ENCODE measurements at places on chromosomes 3 and 15. TPM values are rescaled to one million over a fixed set of nuclear protein-coding genes. Genes with fewer than 3 reads are reported as not detected.

GRCh38 chr3:127289706-127290575 lies 2.1 kb upstream of the PRR20G start:
- ATAC-seq, result no peak

DNA sequence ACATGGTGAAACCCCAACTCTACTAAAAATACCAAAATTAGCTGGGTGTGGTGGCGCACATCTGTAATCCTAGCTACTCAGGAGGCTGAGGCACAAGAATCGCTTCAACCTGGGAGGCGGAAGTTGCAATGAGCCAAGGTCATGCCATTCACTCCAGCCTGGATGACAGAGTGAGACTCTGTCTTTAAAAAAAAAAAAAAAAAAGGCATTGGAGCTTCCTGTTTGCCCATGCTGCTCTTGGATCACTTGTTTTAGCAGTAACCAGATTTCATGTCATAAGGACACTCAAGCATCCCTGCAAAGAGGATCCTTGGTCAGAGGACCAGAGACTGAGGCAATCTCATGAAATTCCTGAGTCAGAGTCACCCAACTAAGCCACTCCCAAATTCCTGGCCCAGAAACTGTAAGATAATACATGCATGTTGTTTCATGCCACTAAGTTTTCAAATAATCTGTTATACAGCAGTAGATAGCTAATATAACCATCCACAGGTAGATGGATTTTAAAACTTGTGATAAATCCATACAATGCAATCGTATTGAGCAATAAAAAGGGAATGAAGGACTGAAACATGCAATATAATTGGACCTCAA lies 82.0 kb upstream of the XXYLT1 start:
- peak; percentile 51 for ATAC-seq

The CPLX3 gene
- 0.32 TPM for total RNA-seq

GRCh38 chr3:97928986-97929385 lies 43.2 kb downstream of the RIOX2 start:
- ATAC-seq, result no peak

DNA sequence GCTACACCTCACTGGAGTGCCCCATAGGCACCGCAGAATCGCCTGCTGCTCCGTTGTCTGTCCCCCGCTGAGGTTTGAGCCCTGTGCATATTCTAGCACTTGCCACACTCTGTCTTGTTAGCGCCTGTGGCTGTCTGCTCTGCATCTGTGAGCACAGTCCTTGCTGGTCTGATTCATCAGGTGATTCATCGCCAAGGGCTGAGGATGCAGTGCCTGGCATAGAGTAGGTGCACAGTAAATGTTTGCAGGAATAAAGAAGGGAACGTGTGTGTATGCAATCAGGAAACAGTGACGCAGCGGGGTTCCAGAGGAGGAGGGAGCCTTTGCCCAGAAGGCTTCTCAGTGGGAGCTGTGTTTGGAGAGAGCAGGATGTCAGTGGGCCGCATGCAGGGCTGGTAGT lies 124.0 kb upstream of the PLXNA1 start:
- ATAC-seq, result peak; percentile 98

DNA sequence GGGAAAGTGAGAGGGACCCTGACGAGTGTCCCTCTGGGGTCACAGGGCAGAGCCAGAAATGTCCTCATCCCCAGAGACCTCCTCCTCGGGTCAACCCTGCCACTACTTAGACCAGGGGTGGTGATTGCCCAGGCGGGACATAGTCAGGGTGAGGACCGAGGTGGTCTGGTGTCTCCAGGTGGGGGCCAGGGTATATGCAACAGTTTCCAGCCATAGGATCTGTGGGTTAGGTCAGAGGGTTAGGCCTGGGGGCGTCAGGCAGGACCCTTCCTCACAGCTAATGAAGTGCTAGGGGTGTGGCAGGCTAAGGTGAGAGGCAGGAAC lies 22.3 kb upstream of the FBLN2 start:
- ATAC-seq, result no peak

The IRAK2 gene
- 2.1 TPM for total RNA-seq

The ZDHHC3 gene
- total RNA-seq, result 56.6 TPM

The CSPG5 gene
- total RNA-seq, result 0.86 TPM

The PTX3 gene
- total RNA-seq, result 28.9 TPM

- ATAC-seq, result peak; percentile 22
Observed at GRCh38 chr3:67292356-67293121, 294.4 kb downstream of the KBTBD8 start.

The FSTL1 gene
- 327 TPM for total RNA-seq

The RHOV gene
- total RNA-seq, result 1.7 TPM

DNA sequence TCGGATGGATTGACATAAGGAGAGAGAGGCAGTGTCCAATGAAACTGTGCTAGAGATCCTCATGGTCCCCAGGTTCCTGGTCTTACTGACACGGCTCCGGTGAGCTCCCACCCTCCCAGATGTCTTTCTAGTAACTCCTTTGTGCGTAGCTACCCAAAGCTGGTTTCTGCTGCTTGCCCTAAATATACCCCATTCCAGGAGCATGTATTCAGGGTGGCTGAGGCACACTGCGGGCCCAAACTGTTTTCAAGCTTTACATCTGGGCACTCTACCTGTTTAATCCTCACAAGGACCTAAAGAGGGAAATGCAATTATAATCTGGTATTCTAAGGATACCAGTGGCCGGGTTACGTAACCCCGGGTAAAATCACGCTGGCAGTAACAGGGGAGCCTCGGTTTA lies 161.2 kb upstream of the NSMCE3 start:
- no peak for ATAC-seq

DNA sequence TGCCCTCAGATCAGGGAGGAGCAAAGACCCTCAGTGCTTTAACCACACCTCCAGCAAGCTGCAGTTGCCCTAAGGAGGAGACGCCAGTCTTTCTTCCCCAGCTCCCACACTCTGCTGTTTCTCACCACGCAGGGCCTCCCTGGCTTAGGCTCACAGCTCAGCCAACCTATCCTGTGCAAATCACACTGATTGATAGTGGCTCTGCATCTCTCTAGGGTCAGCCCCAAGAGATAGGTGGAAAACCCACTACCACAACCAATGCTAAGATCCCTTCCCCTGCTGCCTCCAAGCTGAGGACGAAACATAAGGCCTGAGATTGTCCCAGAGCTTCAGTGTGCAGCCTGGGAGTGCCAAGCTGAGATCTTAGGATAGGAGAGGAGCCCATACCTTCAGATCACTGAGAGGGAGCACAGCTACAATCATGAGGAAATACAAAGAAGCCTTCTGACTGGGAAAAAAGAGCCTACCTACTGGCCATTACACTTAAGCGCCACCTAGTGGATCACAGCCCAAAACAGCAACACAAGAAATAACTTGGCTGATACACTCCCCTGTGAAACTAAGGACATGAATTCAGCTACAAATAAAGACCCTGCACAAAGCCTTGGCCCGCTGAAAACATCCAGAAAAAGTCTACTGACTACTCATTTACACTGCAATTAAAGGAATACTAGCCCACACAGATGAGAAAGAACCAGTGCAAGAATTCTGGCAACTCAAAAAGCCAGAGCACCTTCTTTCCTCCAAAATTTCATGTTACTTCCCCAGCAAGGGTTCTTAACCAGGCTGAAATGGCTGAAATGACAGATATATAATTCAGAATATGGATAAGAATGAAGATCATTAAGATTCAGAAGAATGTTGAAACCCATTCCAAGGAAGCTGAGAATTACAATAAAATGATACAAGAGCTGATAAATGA lies 271.5 kb upstream of the DCBLD2 start:
- peak; percentile 83 for ATAC-seq

DNA sequence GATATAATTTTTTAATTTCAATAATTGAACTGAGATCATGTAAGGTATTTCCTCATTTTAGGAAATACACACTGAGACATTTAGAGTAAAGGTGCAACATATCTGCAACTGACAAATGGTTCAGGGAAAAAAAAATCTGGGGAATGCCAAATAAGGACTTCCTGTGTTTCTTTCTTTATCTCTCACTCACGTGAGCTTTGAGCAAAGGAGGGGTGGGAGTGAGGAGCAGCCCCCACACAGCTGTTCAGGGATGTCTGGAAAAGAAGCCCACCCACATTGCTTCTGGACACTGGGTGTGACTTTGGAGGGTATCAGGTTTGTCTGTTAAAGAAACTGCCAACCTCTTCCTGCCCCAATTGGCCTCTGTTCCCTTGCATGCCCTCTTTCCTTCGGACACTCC lies 5.6 kb upstream of the TP63 start:
- no peak for ATAC-seq

DNA sequence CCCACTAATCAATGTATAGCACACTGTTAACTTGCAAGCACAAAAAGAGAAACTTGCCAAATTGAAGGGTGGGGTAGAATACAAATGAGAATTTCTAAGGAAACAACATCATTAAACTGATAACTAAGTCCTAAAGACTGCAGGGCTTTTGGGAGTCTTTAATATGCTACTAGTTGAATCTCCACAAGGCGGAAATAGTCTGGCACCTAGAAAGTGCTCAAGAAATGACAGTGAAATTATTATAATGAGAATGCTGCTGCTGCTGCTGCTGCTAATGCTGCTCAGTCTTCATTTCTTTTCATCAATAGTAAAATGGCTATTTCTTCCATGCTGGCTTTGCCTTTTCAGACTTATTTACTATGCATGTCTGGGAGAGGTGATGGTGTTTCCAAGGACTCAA lies 91.8 kb downstream of the BTD start:
- no peak for ATAC-seq

GRCh38 chr15:78751602-78751979 lies 59.7 kb downstream of the ADAMTS7 start:
- no peak for ATAC-seq

DNA sequence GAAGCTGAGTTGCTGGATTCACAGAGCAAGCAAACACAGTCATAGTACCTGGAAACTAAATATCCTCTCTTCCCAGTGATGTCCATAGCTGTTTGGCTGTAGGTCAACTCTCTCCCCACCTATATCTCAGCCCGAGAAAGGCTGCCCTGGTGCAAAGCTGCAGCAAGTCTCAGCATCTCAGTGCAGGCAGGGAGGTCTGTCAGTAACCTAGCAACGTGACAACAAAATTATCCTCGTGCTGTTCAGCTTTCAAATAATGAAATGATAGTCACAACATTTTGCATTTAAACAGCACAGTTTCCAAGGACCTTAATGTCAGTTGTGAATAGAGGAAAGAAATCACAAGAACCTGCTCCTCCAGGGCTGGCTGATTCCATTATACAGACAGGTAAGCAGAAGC lies 83.6 kb downstream of the CHST2 start:
- no peak for ATAC-seq

DNA sequence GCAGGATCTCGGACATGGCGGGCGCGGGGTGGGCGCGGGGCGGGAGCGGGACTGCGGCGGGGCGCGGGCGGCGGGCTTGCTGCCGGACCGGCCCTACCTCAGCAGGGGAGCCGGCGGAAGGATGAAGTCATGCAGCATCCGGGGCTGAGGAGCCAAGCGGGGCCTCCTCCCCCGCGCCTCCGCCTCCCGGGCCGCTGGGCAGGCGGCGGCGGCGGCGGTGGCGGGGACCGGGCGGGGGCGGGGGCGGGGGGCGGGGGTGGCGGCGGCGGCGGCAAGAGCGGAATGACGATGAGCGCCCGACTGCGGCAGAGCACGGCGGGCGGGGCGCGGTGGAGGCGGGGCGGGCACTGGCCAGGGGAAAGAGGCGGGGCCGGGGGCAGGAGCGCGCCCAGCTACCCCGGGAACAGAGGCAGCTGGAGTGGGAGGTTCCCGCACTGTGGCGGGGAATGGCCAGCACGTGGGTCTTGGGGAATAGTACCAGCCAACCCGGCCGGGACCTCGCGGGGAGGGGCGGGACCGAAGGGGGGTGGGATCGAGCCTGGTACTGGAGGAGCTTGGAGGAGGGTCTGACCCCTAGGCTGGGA lies at the start of gene CAMK2N2:
Gene CAMK2N2, minus strand, starts transcription at position 284 of the 584 bp plus-strand sequence. Its CDS starts 268 bp downstream, at position 16.
- peak; percentile 77 for ATAC-seq

DNA sequence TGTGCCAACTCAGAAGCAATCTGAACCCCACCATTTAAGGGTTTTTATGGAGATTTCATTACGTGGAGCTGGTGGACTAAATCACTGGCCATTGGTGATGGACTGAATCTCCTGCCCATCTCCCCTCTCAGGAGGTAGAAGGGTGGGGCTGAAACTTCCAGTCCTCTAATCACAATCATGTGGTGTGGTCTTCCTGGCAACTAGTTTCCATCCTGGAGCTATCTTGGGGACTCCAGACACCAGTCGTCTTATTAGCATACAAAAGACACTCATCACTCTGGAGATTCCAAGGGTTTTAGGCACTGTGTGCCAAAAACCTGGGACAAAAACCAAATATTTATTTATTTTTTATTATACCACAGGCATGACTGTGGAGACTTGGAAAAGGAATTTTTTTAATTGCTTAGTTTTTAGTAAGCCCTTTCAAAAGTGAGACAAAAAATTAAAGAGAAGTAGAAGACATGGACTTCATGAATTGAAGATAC lies 203.6 kb downstream of the WNT5A start:
- ATAC-seq, result no peak

The WHAMM gene
- total RNA-seq, result 2.3 TPM

- no peak for ATAC-seq
Observed at GRCh38 chr3:114565216-114565615, 271.4 kb downstream of the TIGIT start.

DNA sequence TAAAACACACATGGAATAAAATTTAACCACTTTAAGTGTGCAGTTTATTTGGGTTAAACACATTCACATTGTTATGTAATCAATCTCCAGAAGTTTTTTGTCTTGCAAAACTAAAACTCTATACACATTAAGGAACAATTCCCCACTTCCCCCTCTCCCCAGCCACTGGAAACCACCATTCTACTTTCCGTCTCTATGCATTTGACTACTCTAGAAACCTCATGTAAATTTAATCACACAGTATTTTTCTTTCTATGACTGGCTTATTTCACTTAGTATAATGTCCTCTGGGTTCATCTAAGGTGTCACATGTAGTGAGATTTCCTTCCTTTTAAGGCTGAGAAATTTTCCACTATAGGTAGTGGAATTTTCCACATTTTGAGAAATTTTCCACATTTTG lies 568.7 kb upstream of the UBE2E2 start:
- no peak for ATAC-seq

- peak; percentile 46 for ATAC-seq
Observed at GRCh38 chr15:68550498-68551295, 28.1 kb upstream of the CORO2B start.

DNA sequence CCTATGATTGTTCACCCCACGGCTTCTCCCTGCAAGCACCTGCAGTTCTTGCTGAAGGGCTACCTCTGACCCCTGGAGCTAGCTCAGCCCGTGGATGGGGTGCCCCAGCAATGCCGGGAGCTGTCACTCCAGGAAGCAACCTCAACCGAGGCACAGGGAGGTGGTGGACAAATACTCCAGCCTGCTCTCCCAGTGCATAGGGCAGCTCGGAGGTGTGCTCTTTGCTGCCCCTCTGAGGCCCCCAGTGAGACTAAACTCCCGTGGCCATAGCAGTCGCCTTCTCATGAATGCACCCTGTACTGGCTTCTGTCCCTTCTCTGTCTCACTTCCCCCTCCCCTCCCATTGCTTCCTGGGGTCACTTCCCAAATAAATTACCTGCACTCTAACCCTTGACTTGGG lies 48.5 kb downstream of the LINGO1 start:
- peak; percentile 66 for ATAC-seq

GRCh38 chr3:148957586-148957985 lies 33.8 kb upstream of the GYG1 start:
- no peak for ATAC-seq

DNA sequence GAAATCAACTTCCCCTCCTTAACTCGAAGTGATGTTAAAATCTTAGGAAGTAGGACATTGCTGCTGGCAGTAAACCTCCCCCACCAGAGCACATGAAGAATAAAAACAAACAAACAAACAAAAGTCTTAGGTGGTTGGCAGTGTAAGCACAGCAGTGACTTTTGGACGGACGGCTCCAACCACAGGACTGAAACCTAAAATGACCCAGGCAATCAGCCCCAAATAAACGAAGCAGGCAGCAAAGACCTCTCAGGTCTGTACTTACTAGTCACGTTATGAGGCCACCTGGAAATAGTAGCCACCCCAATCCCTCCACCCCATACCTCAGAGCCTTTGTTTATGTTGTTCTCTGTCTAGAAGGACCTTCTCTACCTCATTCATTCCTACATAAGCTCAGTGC lies 33.5 kb upstream of the HES1 start:
- ATAC-seq, result no peak

All from motor neuron (in vitro differentiated cells).